Kidney glomerular epithelial cell (primary cell): ENCODE measurements at places on chromosomes 2 and 18.
A peak's percentile ranks its signal among the peaks of the same experiment; 100 is the strongest.

DNA sequence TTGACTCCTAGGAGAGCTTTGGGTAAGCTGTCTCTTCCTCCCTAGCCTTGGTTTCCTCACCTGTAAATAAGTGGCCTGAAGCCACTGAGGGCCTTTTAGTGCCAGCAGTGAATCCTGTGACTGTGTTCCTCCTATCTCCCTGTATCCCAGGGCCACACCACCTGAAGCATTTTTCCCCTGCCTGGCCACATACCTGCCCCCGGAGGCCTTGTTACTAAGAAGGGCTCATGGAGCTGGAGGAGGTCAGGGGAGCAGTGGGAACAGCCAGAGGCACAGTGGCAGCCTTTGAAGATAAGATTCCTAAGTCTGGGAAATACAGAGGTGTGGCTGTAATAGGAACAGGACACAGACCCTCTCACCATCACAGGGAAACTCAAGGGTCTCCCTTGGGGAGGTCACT, 162.4 kb downstream of the SMAD7 start:
- no peak for DNase-seq

DNA sequence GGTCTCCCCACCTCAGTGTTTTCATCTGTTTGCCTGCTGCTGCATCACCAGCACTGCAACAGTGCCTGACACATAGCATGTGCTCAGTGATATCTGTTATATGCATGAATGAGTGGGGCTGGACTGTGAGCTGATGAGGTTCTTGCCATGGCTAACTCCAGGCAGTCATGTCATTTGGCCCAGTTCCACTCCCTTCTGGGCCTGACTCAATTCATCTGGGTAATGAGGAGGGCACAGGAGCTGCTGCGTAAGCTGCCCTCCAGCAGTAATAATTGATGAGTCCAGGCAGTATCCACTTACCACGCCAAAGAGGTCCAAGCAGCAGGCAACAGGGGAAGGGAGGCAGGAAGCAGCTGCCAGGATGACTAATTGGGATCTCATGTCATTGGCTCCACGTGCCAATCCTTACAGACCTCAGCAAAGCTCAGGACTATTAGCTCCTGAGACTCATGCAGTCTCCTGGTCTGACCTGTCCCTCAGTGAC, 34.1 kb upstream of the MAT2A start:
- peak; percentile 94 for DNase-seq

GRCh38 chr18:34744569-34744968, 34.5 kb downstream of the DTNA start:
- no peak for DNase-seq

- no peak for DNase-seq
These were observed 26.5 kb downstream of the SLC1A4 start for GRCh38 chr2:65015731-65016130.

- DNase-seq: no peak
These were observed 27.6 kb downstream of the SLC1A4 start for GRCh38 chr2:65016789-65017188.
